ENCODE measurements at places on chromosomes 3 and 15. TPM values are rescaled to one million over a fixed set of nuclear protein-coding genes. Genes with fewer than 3 reads are reported as not detected.

Gene GOLGA8R
- 9.1 TPM for polyA plus RNA-seq

Gene TGM5
- 0.16 TPM for polyA plus RNA-seq

Gene TNFAIP8L3
- 1.7 TPM for polyA plus RNA-seq

Gene AP3B2
- 0.29 TPM for polyA plus RNA-seq

Gene LIPC
- polyA plus RNA-seq = 0.49 TPM

Gene SOX2
- 0.10 TPM for polyA plus RNA-seq

Gene ALDH1A3
- polyA plus RNA-seq = 17.6 TPM

Gene CTXN2
- polyA plus RNA-seq = not detected

Gene ZNF445
- polyA plus RNA-seq = 15.4 TPM

Gene PLXND1
- polyA plus RNA-seq = 110 TPM

Gene LMAN1L
- not detected for polyA plus RNA-seq

Gene SENP5
- 20.9 TPM for polyA plus RNA-seq

Gene STXBP5L
- 0.04 TPM for polyA plus RNA-seq

Gene RLBP1
- 0.28 TPM for polyA plus RNA-seq

Gene SLC38A3
- 3.9 TPM for polyA plus RNA-seq

Gene FEM1B
- polyA plus RNA-seq = 41.0 TPM

Gene PLS1
- polyA plus RNA-seq = 0.61 TPM

Gene POPDC2
- 38.2 TPM for polyA plus RNA-seq

Gene MEGF11
- 0.28 TPM for polyA plus RNA-seq

Gene MORC1
- polyA plus RNA-seq = not detected
